AG04449 (cell line): ENCODE measurements at places on chromosomes 13 and 19.

- DNase-seq = no peak
These were observed 11.1 kb downstream of the PDE4A start for GRCh38 chr19:10431254-10431942.

- no peak for DNase-seq
These were observed 289.9 kb downstream of the DIAPH3 start for GRCh38 chr13:59873856-59874255.

DNA sequence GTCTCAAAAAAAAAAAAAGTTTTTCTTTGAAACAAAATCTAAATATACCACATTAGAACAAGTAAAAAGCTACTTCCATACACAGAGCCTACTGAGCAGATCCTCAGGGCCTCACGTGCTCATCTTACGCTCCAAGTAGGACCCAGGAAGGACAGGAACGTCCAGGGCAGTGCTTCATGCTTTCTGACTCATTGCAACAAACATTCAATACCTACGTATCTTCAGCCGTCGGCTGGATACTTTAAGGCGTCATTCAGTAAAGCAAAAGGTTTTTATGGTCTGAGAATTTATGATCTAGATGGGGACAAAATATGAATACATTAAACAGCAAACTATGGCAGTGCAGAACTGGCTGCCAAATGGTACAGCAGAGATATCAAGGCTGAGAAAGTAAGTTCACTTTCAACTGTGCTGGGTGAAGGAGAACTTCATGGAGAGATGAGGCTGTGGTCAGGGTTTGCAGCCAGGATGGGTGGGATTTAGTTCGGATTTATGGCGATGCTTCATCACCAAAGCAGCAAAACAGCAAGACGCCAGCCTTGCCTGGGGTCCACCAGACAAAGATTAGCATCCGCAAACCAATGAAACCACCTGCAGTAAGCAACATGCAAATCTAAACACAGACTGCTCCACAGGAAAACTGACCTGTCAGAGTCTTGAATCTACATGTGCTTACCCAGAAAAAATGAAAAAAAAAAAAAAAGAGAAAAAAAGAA, 20.5 kb downstream of the CARS2 start:
- peak; percentile 84 for DNase-seq

DNA sequence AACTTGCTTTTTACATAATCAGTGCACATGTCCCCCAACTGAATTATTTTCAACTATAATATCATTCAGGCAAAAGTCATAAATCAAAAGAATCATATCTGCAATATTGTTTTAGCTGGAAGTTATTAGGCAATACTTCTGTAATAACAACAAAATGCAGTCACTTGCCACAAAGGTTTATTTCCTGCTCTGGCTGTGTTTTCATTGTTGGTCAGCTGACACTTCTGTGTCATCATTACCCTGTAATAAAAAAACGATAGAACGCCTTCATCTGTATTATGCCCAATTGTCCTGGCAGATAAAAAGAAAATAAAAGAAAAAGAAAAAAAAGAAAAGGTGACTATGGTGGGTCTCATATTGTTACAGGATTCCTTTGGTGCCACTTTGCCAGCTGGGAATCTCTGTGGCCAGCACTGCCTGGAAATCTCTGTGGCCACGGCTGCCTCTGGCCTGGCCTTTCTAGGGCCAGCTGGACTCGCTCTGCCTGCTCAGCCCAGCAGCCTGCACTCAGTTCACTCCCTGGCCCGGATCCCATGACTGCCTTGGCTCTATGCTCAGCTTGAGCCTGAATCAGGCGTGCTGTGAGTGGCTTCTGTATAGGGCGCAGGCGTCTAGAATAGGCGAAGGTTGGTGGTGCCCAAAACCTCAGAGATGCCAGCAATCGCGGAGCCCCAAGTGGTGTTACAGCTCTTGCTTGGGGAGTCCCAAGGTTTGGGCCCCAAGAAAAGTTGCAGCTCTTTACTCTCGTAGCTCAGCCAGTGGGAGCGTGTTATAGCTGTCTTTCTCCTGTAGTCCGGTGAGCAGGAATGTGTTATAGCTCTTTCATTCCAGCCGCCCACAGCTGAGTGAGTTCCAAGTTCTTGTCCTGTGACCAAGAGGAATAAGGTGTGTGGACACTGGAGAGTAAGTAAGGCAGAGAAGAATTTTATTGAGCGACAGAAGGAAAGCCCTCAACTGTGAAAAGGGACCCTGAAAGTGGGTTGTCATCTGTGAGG, 1227.1 kb downstream of the SLITRK1 start:
- DNase-seq = no peak

DNA sequence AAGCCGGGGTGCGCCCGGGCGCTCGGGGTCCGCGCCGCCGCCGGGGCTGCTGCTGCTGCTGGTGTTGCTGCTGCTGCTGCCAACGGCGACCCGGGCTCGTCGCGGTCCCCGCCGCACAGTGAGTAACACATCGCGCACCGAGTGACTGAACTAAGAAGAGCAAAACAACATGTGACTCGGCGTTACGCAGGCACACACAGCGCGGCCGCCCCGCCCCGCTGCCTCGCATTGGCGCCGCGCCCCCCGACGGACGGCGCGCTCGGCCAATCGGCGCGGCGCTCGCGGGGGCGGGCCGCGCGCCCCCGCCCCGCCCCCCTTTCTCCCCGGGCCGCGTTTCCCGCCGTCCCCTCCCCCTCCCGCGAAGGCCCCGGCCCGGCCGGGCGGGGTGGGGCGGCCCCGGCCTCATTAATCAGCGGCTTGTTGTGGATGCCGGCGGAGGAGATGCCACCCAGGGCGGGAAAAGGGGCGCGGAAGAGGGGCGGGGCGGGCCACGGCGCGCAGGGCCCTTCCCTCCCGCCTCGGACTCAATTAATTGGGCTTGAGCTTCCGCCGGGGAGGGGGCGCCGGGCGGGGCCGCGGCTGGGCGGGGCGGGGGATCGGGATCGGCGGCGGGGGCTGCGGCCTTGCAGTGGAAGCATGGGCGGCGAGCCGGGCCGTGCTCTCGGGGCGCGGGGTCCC, at the start of gene IRS2:
TSS of gene IRS2 (minus strand) at position 127 of the 678 bp plus-strand sequence. CDS start 530 bp downstream, outside the sequence.
- DNase-seq = peak; percentile 52

- DNase-seq = no peak
These were observed 73.6 kb upstream of the ATP12A start for GRCh38 chr13:24606486-24607170.

DNA sequence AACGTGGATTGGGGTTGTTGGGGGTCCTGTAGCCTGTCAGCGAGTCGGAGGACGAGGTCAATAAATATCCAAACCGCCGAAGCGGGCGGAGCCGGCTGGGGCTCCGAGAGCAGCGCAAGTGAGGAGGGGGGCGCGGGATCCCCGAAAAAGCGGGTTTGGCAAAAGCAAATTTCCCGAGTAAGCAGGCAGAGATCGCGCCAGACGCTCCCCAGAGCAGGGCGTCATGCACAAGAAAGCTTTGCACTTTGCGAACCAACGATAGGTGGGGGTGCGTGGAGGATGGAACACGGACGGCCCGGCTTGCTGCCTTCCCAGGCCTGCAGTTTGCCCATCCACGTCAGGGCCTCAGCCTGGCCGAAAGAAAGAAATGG, 754 bp upstream of the SIX5 start:
- DNase-seq = no peak

- no peak for DNase-seq
These were observed 548.2 kb downstream of the GPC5 start for GRCh38 chr13:91946498-91947070.

- DNase-seq = no peak
These were observed 14.3 kb downstream of the OLFM4 start for GRCh38 chr13:53042877-53043276.

DNA sequence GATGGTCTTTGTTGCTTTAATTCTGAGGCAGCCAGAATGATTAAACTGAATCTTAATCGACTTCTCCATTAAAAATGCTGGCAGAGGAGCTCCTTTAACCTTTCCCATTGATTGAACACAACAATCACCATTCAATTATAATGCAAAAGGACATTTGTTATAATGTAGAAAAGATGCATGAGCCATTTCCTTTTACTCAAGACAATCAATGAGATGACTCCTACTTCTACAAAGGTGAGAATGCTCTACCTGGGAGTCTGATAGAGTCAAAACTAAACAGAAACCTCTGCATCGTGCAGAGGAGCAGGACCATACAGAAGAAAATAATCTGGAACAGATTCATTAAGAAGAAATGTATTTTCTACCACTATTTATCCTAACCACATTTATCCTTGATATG, 253.6 kb upstream of the DACH1 start:
- DNase-seq = no peak

DNA sequence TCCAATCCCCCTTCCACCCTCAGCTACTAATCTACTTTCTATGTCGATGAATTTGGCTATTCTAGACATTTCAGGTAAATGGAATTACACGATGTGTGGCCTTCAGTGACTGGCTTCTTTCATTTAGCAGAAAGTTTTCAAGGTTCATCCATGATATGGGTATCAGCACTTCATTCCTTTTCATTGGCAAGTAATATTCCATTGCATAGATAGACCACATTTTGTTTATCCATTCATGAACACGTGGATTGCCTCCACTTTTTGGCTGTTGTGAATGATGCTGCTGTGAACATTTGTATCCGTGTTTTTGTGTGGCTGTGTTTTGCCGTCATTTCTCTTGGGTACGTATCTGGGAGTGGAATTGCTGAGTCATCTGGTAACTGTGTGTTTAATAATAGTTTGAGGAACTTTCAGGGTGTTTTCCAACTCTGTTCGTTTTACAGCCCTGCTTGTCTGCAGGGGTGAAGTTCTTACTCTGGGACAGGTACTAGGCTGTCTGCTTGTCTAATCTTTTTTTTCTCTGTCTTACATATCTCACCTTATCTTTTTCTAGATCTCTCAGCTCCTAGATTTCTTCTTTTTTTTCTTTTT, 32.5 kb downstream of the MARK4 start:
- DNase-seq = no peak

DNA sequence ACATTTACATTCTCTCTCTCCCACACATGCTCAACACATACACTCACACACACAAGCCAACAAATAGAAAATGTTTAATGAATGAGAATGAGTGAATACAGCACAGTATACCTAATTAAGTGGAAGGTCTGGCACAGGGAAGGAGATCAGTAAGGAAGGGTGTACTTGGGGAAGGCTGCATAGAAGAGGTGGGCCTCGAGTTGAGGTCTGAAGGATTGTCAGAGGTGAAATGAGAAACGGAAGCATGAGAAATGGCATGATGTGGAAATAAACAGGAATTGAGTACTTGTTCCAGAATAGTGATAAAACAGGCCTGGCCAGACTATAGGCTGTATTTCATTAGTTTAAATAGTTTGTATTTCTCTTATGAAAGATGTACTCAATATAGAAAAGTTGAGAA, 136.2 kb downstream of the FLT1 start:
- no peak for DNase-seq

- no peak for DNase-seq
These were observed 8.3 kb upstream of the MZF1 start for GRCh38 chr19:58581227-58582141.

DNA sequence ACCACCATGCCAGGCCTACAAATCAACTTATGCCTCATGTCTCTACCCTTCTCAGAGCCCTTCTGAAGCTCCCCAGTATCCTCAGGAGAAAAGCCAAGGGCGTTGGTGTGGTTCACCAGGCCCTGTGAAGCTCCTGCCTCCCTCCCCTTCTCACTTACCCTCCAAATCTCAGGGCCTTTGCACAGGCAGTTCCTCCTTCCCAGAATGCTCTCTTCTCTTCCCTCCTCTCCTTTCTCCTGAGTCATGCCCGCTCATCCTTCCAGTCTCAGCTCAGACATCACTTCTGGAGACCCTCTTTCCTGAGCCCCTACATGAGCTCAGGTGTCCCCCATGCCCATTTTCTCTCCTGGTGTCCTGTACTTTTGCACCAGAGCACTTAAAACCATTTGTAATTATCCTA, 20.5 kb downstream of the HIF3A start:
- DNase-seq = no peak

DNA sequence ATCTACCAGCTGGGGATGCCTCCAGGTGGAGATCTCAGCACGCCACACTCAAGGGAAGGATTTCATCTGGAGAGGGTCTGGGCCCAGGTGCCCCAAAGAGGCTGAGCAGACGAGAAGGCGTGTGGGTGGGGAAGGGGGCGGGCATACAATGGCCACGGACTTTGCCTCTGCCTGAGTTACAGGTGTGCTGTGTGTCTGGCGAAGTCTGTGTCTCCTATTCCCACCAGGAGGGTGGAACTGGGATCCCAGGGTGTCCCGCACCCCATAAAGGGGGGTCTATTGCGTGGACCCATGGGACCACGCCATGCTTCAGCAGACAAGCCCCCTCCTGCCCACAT, 3.6 kb downstream of the TLE2 start:
- DNase-seq = no peak

- DNase-seq = no peak
These were observed 1.5 kb downstream of the SBNO2 start for GRCh38 chr19:1172353-1173158.

GRCh38 chr19:18202778-18203407, 949 bp downstream of the RAB3A start:
- DNase-seq = no peak

- no peak for DNase-seq
These were observed 235.9 kb downstream of the PCDH20 start for GRCh38 chr13:61179741-61180140.

DNA sequence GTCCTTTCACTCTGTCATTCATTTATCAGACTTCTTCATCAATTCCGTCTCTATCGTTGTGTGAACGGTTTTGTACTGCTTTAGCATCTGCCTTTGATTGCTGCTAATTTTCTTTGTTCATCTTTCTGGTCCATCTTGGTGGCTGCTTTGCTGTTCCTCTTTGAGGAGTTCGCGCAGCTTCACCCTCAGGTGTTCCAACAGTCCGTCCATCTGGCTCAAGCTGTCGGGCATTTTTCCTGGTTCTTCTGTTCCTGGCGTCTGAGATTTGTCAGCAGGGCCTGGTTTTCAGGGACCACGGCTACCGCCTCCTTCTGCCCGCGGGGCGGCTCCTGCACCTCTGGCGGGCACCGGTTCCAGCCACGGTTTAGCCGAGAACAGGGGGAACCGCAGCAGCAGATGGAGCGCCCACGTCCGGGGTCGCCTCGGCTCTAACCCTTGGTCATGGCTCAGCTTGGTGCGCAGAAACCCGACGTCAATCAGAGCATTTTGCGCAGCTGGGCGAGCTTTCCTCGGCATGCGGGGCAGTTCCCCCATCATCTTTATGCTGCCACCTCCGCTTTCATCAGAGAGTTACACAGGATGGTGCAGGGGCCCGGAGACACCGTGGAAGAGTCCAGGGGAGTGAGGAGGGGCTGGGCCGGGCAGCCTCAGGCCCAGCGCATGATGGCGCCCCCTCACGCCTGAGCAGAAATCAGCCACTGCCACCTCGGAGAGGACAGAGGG, 89.5 kb downstream of the ZNF100 start:
- no peak for DNase-seq

DNA sequence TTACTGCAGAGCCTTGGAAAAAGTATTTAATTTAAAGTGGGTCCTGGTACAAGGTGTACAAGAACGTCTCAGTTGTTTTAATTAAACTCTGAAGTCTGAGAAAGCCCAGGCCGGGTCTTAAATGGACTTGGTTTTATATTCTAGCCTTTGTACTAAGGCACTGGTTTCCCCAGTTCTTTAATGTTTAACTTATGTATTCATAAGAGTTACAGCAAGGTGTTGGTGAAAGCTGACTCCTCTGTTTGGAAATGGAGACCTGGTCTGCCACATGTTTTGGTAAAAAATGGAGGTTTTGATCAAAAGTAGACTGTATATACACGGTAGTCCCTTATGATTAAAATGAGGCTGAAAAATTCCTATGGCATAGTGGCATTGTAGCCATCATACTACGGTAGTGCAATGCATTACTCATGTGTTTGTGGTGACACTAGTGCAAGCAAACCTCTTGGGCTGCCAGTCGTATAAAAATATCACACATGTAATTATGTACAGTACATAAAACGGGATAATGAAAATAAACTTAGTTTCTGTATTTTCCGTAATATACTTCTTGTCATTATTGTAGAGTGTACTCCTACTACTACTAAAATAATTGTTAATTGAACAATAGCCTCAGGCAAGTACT, 883.4 kb upstream of the SPRY2 start:
- DNase-seq = no peak

- no peak for DNase-seq
These were observed 14.3 kb upstream of the HNRNPUL1 start for GRCh38 chr19:41249707-41250423.
